ENCODE measurements at places on chromosomes 2 and 18. TPM values are rescaled to one million over a fixed set of nuclear protein-coding genes. Genes with fewer than 3 reads are reported as not detected.

ALLC gene
- not detected for total RNA-seq

TWIST2 gene
- total RNA-seq, result 16.6 TPM

RAD51AP2 gene
- not detected for total RNA-seq

DLGAP1 gene
- total RNA-seq, result not detected

DES gene
- 0.29 TPM for total RNA-seq

AKAIN1 gene
- not detected for total RNA-seq

TCF7L1 gene
- total RNA-seq, result 9.9 TPM

CKAP2L gene
- 16.2 TPM for total RNA-seq

NAT8 gene
- not detected for total RNA-seq

ATP6V1B1 gene
- total RNA-seq, result 2.5 TPM

RGPD3 gene
- total RNA-seq, result 0.13 TPM

SLC4A5 gene
- total RNA-seq, result 0.11 TPM

C2orf81 gene
- total RNA-seq, result 2.7 TPM

CDH7 gene
- not detected for total RNA-seq

PKDCC gene
- total RNA-seq, result 20.6 TPM

SP140L gene
- 3.0 TPM for total RNA-seq

CELF4 gene
- not detected for total RNA-seq

FBXO15 gene
- 0.29 TPM for total RNA-seq

DNAJC5G gene
- not detected for total RNA-seq

REG1B gene
- total RNA-seq, result not detected

KCNF1 gene
- total RNA-seq, result 44.6 TPM

NEU2 gene
- not detected for total RNA-seq

CIB4 gene
- 0.50 TPM for total RNA-seq

PPIL3 gene
- total RNA-seq, result 32.1 TPM

Data from A549 treated with GW870086 at 1 μM for 4 hours (cell line).